G401 (cell line): ENCODE measurements at places on chromosomes 3 and 15. TPM values are rescaled to one million over a fixed set of nuclear protein-coding genes. Genes with fewer than 3 reads are reported as not detected.
A peak's percentile ranks its signal among the peaks of the same experiment; 100 is the strongest.

The ROPN1 gene
- not detected in 2 replicates for total RNA-seq

The ARGFX gene
- not detected in 2 replicates for total RNA-seq

The PARP15 gene
- not detected in 2 replicates for total RNA-seq

The CPNE9 gene
- total RNA-seq: 0.80 and 3.9 TPM in 2 replicates

The CAPN3 gene
- total RNA-seq: 0.27 and 0.43 TPM in 2 replicates

- DNase-seq: peak; percentile 78
Measured at GRCh38 chr15:79341396-79341795, 30.5 kb downstream of the TMED3 start.

DNA sequence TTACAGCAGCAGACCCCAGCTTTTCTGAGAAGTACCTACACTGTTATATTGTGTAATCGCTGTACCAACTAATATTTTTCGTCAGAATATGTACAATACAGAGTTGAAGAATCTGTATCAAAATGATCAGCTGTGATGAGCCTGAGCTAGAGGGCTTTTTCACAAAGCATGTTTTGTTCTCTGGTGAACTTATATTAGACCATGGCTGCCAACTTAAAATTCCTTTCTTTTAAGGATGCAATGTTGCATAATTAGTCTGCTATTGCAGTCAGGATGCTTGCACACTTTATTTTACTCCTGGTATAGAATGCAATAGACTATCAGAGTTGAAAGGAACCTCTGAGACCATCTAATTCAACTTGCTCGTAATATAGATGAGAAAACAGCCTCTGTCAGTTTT is 127.8 kb downstream of the RBMS3 start:
- DNase-seq: no peak

DNA sequence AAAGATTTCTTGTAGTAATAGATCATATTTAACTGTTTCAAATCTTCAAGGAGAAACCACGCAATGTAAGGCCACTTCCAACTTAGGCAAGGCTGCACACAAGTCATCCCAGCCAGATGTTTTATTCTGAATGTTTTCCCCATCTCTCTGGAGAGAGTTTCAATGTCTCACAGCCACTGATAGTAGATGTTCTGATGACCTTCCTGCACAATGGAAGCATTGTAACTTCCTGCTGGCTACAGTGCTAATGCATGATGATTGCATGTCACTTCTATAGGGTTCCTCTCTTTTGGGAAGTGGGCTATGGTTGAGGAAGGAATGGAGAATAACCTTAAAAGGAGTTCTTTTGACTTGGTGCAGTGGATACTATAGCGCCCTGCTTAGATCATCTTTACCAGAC is 328.0 kb downstream of the ZNF621 start:
- DNase-seq: no peak

DNA sequence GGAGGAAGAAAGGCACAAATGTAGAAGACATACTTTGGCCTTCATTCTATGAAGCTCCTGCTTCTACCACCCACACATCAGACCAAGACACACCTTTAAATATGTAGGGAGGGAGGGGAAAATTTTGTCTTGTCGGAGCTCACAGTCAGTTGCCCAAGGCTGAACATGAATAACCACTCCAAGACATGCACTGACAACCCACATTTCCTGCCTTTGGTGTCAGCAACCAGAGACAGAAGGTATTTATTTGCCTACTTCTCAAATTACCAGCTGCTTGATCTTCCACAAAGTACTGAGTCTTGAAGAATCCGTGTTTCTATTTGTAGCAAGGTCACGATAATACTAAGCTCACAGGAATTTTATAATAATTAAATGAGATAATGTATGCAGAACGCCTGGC is 169.7 kb downstream of the KCNMB2 start:
- no peak for DNase-seq

GRCh38 chr3:162170581-162170980 is 674.0 kb downstream of the OTOL1 start:
- DNase-seq: no peak

- no peak for DNase-seq
Measured at GRCh38 chr15:38651328-38652038, 86.9 kb upstream of the RASGRP1 start.

GRCh38 chr15:63502843-63503738 is 1.3 kb upstream of the USP3 start:
- peak; percentile 21 for DNase-seq

- no peak for DNase-seq
Measured at GRCh38 chr15:70618929-70619328, 144.4 kb downstream of the UACA start.

GRCh38 chr3:146464005-146464595 is 5.3 kb downstream of the PLSCR2 start:
- DNase-seq: no peak

GRCh38 chr3:55480911-55481743 is 6.0 kb downstream of the WNT5A start:
- no peak for DNase-seq
